ENCODE measurements at places on chromosomes 3 and 15.
A peak's percentile ranks its signal among the peaks of the same experiment; 100 is the strongest.

DNA sequence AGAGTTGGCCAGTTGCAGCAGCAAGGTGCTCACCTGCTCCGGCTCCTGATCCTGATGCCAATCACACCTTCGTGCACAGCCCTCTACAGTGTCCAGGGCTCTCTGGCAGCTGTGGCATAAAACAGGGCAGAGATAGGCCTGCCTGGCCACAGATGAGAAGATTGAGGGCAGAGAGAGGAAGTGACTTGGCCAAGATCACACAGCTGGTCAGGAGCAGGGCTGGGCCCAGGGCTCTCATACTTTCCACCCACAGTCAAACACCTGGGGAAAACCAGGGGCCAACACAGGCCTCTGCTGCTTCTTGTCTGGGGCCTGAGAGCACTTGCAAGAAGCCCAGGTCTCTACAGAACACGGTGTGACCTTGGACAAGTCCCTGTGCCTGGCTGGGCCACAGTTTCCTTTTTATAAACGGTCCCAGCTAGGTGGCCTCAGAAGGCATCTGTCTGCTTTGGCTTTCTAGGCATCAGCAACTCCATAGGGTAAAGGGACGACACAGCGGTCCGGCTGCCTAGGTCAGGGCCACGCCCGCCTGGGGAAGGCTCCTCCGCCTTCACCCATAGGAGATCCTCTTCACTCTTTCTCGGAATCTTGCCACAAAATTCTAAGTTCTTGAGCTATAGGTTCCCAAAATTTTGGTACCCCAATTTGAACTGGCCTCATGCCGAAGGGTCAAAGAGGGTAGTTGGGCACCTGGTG, 3.1 kb downstream of the ATP2B2 start:
- no peak for DNase-seq

DNA sequence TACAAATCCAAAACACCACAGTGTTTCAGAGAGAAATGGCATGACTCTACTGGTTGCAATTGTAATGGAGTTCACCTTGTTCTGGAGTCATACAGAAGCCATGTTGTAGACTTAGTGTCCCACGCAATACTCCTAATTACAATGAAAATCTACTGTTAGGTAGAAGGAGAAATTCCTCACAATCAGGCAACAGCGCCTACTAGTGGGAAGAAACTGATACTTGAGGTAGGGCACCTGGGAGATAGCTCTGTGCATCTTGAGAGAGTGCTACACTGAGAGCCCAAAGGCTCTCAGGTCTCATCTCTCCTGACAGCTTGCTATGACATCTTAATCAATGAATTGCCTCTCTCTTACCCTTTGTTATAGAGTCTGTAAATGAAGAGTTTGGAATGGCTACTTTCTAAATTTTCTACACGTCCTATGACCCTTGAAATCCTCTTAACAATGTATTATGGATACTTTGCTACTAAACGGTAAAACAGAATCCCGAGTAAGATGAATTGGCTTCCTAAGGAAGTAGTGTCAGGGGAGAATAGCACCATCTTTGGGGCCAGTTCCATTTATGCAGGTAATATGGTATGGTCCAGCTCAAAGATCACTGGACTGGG, 422.7 kb upstream of the TPRG1 start:
- DNase-seq, result peak; percentile 63

DNA sequence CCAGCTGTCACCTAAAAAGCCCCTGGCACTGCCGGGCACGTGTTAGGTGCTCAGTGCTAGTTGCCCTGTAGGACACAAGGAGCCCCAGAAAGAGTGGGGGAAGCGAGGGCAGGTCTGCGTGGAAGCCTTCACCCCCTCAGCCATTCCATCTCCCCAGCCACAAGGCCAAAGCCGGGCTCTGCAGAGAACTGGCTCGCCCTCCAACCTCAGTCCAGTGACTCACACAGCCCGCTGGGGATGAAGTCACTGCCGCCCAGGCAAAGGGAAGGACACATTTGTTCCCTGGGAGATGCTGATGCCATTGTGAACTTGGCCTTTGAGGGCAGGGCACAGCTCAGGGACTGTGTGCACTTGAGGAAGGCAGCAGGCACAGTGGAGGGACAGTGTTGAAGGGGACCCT, 48.1 kb downstream of the IQSEC1 start:
- no peak for DNase-seq

DNA sequence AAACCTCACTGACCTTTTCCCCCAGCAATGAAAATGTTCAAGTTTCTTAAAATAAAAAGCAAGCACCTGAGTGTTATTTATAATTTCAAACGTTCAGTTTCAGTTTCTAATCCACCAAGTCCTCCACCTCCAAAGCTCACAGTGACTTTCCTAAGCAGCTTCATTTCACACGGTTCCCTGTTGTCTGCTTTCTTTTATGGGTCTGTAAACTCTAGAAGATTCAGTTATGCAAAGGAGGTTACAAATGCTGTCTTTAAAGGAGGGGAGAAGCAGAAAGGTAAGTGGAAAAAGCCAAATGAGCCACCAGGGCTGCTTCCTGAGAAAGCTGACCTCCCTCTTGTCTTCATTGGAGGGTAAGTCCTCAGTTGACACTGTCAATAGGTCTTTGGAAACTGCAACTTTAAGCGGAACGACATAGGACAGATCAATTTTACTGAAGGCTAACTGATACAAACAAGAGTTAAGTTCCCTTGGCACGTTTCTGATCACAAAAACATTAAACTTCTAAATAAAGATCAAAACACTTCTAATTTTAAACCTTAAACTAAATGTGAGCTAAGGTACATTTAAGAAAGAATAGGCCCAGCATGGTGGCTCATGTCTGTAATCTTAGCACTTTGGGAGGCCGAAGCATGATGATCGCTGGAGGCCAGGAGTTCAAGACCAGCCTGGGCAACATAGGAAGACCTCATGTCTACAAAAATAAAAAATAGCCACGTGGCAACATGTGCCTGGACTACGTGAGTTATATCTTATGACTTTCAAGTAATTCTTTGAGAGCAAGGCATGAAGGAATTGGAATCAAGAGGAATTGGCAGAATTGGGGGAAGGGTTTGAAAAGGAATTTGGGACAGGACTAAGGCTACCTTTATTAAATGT, 151.9 kb upstream of the UBE2E1 start:
- no peak for DNase-seq

- DNase-seq, result no peak
Observed at GRCh38 chr3:16472593-16472992, 40.9 kb downstream of the RFTN1 start.

DNA sequence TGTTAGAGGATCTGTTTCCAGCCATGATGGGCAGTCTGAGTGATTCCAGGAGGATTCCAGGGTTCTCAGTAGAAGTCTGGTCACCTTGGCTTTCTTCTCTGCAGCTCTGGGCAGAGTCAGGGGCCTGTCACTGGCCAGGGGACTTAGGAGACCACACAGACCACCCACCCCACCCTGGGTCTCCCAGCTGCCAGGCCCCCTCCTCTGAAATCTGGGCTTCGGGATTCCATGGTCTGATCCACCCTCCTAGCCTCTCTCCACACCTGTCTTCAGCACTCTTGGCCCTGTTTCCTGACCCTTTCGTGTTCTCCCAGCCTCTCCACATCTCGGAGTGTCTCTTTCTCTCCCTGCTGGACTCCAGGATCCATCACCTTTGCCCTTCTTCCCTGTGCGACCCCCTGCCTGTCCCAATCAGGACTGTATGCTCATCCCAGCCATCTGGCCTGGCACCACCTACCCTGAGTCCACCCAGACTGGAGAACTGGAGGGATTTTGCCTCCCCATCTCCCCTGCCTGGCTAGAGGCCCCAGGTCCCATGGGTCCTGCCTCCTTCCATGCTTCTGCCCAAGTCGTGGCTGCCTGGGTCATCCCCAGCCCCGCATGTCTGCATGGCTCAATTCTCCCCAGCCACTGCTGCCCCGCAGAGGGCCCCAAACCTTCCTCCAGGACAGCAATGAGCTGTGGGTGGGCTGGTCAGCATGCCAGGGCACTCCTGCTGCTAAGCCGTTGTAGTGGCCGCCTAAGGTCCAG, 34.3 kb downstream of the GOLGA6L10 start:
- no peak for DNase-seq

DNA sequence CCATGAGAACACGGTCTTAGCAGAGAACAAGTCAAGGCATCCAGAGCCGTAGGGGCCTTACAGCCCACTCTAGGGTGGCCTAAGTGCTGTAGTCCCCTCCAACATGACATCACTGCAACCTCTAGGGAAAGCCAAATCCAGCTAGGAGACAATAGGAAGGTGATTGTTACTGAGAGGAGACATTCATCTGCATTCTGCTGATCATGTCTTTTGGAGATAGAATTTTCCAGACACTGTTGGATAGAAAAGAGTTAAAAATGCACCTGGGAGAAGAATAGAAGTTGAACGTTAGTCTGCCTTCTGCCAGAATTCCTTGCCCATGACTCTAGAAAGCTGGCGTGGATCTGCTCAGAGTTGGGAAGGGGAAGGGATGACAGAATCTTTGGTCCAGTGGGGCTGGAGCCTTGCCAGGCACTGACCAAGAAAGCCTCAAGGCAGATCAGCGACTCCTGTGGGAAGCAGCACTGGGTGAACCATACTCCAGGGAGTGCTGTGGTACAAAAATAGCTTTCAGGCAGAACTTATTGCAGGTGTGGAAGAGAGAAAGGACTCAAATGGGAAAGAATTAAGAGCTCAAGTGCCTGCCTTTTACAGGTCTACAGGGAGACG, 44.8 kb upstream of the RAF1 start:
- DNase-seq, result no peak

- DNase-seq, result no peak
Observed at GRCh38 chr3:30786365-30786764, 108.1 kb downstream of the GADL1 start.

DNA sequence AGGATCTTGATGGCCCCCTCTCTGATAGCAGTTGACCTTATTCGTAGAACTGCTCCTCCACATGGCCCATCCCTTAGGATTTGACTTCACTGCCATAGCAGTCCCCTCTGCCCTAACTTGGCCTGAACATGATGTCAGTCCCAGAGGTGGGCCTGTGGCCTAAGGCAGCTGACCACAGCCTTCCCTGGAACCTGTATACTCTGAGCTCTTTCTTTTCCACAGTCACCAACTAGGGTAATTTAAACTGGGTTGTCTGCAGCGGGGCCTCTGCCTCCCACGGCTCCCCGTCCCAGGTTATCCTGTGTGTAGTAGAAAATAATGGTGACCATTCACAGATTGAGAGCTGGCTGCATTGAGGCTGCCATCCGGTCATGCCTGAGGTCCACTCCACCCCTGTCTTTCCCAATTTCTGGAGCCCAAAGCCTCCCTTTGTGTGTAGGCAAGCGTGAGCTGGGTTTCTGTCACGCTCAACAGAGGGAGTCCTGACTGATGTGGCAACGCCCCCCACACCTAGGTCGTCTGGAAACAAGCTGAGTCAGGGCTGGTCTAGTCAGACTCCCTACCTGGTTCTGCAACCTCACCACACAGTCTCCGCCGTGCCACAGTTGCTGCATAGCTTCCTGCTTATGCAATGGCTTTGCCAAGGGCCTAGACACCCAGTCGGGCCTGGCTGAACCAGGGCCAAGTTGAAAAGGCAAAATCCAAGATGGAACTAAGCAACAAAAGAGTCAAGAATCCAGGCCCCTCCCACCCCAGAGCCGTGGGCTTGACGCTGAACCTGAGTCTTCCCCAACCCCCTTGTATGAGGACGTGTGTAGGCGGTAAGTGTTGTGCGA, 284.5 kb downstream of the XXYLT1 start:
- DNase-seq, result no peak

GRCh38 chr15:98666841-98667240, 18.5 kb downstream of the IGF1R start:
- DNase-seq, result no peak

DNA sequence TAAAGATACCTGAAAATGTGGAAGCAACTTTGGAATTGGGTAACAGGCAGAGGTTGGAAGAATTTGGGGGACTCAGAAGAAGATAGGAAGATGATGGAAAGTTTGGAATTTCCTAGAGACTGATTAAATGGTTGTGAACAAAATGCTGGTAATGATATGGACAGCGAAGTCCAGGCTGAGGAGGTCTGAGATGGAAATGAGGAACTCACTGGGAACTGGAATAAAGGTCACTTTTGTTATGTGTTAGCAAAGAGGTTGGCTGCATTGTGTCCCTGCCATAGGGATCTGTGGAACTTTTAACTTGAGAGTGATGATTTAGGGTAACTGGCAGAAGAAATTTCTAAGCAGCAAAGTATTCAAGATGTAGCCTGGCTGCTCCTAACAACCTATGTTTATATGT, 13.0 kb downstream of the MITF start:
- no peak for DNase-seq

DNA sequence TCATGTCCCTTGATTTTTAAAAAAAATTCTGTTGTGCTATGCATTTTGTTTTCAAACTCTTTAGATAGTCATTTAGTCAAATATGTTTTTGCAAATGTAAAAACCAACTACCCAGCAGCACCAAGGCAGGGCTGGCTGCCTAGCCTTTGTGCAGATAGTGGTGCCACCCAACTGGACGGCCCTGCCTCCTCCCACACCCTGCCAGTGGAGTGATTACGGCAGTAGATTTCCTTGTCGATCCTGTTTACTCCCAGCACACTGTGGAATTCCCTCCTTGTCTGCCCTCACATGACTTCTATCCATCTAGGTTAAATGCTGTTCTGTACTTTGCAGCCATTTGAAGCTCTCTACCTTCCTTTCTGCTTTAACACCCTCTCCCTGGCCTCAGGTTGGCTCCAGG, 79.4 kb upstream of the PLXNA1 start:
- no peak for DNase-seq

DNA sequence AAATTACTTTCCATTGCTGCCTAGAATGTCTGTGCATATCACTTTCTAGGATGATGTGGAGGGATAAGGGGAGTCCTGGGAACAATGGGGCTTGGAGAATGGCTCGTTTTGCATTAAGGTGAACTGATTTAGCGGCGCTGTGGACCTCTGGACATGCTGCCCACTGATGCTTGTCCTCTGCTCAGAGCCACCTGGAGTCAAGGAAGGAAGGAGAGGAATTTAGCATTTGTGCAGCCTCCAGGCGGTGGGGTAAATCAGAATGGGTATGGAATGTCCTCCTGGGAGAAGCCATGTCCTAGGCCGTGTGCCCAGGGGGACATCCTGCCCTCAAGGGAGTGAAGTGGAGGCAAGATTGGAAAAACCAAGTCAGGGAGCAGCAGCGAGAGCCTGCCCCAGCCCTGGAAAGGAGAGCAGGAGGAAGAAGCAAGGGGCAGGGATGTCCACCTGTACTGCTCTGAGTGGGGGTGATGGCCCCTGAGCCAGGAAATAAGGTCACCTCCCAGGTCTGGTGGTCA, 37.8 kb downstream of the KY start:
- DNase-seq, result no peak

GRCh38 chr15:51205050-51205975, 110.6 kb upstream of the TNFAIP8L3 start:
- no peak for DNase-seq

DNA sequence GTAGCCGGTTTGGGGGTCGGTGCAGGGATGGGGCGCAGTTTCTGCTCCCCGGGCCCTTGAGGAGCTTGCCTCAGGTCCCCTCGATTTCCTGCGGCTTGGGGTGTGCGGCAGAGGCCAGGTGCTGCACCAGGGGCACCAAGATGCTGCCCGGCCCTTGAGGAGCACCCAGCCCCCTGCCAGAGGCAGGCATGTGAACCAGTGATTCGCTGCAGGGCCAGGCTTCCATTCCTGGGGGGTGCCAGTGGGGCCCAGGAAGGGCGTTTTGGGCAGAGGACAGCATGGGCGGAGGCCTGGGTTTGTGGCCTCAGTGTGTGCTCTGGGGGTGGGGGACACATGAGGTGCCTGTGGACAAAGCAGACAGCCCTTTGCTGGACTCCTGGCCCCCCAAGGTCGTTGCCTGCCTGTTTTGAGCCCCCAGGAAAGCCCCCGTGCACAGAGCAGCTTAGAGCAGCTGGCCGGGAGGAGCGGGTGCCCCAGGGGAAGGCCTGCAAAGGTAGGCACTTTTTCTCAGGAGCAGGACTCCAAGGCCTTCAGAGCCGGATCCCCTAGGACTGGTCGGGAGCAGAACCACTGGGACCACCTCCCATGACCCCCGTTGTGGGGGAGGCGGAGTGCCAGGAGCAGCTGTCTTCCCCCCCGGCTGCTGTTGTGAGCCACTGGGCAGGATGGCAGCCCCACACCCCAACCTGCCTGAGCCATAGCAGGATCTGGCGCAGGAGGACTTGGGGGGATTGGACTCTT, 1.6 kb downstream of the PLXNA1 start:
- DNase-seq, result no peak
